Stimulated activated CD8-positive, alpha-beta memory T cell treated with anti-CD3 and anti-CD28 coated beads, Interleukin-4, amount 100 ng/mL, for 4 hours (primary cell): ENCODE measurements at places on chromosomes 7 and 10.

DNA sequence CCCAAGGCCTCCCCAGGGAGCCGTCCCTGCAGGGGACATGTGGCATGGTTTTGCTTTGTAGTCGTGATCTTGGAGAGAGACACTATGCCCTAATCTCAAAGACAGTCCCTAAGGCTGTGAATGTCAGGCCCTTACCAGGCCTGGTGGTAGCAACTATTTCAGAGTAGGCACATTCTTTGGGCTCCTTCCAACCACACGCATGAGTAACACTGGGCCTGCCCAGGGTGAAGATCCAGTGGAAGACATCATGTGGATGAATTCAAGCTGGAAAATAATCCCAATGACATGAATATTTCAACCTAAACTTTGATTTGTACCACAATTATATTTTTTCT is 39.5 kb upstream of the INSIG1 start:
- DNase-seq: no peak

- DNase-seq: no peak
Observed at GRCh38 chr10:14126697-14127440, 203.9 kb downstream of the FRMD4A start.

GRCh38 chr7:29278337-29279069 is 83.9 kb downstream of the CHN2 start:
- DNase-seq: no peak

DNA sequence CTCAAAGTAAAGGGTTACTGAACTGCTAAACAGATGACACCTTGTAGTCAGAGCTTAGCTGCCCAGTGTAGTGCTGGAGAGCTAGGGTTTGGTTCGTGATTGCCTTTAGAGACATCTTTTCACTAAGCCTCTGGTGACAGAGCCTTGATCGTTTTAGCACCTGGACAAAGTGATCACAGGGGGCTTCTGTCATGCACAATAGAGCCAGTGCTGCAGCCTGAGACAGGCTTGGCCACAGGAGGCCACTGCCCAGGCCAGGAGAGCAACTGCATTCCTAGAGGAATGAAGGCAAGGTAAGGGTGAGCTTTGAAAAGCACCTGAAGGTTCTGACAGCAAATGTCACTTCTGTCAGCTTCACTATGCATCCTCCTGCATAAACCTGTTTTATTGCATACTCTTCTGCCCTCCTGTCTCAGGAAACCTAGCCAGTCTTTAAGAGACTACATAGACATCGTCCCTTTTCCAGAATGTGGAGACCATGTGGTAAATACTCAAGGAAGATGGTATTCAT is 122.9 kb downstream of the NPY start:
- DNase-seq: no peak
